ENCODE measurements at places on chromosomes 2 and 18.
A peak's percentile ranks its signal among the peaks of the same experiment; 100 is the strongest.

GRCh38 chr2:32780961-32781360 is 153.1 kb downstream of the TTC27 start:
- DNase-seq, result no peak

DNA sequence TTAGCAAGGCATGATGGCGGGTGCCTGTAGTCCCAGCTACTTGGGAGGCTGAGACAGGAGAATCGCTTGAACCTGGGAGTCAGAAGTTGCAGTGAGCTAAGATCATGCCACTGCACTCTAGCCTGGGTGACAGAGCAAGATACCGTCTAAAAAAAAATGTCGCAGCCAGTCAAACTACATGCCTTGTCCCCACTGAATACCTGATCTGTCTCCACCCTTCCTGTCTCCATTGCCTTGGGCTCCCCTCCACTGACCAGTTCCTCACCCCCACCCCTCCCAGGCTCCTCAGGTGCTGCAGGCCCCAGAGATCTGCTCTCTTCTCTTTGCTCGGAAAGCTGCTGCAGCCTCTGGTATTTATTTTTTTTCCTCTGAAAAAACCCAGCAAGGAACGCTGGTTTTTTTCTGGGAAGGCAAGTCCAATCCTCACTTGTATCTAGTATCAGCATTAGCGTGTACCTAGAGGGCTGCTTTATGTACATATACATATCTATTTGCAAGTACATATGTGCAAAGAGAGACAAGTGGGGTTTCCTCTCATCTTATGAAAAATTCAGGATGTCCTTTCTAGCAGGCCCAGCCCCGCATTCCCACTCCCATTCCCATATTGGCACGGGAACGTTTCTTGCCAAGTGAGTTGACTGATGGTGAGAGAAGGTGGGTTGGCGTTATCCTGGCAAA is 4.4 kb downstream of the PSD4 start:
- no peak for DNase-seq

DNA sequence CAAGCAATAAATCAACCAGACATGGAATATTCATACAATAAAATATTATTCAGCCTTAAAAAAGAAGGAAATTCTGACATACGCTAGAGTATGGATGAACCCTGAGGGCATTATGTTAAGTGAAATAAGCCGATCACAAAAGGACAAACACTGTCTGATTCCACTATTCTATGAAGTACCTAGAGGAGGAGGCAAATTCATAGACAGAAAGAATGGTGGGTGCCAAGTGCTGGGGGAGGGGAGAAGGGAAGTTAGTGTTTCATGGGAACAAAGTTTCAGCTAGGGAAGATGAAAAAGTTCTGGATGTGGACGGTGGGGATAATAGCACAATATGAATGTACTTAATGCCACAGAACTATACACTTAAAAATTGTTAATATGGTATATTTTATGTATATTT is 19.8 kb downstream of the SMAD7 start:
- no peak for DNase-seq

DNA sequence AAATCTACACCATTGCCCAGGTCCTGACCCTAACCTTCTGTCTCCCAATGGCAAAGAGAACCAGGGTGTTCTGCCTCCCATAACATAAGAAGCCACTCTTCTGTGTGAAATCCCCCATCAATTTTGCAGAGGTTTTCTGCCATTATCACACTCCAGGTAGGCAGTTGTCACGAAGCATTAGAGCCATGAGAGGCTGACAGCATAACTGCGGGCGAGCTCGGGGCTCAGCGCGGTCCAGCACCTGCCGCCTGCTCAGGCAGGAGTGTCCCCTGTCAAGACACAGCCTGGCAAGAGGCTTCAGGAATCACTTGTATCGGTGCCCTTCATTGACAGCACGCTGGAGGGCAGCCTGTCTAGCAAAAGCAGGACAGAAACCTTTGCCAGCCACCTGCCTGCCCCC is 251.2 kb downstream of the SATB2 start:
- no peak for DNase-seq

GRCh38 chr2:232549655-232550353 is 553 bp downstream of the TIGD1 start:
- DNase-seq, result no peak

DNA sequence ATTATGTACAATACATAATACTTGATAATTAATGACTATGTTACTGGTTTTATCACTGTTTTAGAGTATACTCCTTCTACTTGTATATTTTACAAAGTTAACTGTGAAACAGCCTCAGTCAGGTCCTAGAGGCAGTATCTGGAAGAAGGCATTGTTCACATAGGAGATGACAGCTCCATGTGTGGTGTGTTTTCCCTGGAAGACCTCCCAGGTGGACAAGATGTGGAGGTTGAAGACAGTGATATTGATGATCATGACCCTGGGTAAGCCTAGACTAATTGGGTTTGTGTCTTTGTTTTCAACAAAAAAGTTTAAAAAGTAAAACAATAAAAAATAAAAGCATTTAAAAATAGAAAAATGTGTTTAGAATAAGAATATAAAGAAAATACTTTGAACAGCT is 96.4 kb downstream of the TRIB2 start:
- DNase-seq, result no peak

- DNase-seq, result no peak
Measured at GRCh38 chr18:14921547-14921946, 173.6 kb downstream of the ANKRD30B start.

- DNase-seq, result no peak
Measured at GRCh38 chr2:117794668-117795067, 19.8 kb upstream of the DDX18 start.

GRCh38 chr2:168851674-168852320 is 38.4 kb downstream of the SPC25 start:
- no peak for DNase-seq

DNA sequence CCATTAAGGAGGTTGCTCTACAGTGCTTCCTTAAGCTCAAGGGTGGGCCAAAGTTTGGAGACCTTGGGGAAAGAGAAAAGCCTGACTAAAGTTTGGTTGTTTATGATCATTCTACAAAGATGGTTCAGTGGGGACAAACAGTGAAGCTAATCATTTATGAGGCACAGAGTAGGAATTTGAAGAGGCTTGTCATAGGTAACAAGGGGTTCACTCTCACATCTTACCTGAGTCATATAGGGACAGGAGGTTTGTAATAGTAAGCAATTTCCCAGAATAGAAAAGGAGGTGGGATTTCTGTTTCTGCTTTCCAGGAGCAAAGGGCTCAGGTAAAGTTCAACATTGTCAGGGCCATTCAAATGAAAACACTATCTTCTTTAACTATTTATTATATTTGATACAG is 787.9 kb downstream of the CPS1 start:
- DNase-seq, result no peak

DNA sequence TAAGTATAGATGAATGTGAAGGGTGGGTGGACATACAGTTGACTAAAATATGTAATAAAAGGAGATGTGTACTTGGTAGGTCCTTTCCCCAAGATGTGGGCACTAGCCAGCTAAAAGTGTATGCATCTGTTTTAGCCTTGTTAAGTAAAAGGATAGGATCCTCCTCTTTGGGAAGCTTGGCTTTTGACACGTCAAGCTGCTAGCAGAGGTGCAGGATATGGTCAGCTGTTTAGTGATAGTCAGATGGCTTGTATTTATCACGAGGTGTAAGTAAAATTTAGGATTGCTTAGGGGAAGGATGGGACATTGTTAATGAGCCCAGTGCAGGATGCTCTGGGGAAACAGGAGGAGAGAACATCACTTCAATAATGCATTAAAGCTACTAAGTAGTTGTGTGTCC is 1.5 kb downstream of the MFSD6 start:
- no peak for DNase-seq

- DNase-seq, result no peak
Measured at GRCh38 chr2:680496-680895, 3.3 kb upstream of the TMEM18 start.

GRCh38 chr2:26033270-26033817 is 540 bp upstream of the RAB10 start:
- peak; percentile 68 for DNase-seq

DNA sequence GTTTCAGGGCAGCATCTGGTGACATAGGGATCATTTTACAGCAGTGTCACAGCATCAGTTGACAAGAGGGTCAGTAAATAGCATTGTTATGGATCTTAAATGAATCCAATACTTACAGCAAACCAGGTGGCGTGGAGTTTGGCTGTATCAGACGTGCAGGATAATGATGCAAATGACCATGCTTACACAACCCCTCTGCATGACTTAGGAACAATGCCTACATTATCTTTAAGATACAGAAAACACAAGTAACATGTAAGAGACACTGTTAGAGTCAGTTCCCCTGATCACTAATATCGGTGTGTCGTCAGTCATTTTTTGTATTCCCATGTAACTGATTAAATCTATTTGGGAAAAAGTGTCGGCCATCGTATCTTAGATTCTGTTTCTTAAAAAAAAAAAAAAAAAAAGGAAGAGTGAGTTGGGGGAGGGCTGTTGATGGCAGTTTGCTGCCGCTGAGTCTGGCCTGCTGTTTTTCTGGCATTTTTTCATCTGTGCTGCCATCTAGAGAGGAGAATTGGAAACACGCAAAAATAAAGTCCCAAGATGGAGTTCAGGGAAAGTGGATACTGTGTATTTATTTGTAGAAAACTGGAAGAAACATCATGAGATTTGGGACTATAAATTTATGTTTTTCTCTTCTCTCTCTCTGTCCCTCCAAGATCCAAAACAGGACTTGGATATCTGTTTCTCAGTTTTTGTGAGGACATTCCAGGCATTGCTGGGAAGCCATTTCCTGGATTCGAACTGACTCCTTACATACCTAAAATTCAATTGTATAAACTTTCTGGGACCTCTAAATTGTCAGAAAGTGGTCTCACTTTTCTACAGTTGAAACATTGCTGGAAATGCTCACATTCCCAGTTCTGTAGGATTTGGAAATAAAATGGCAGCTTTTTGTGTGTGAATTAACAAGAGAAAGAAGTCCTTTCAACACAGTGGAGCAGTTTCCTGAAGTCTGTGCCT is 60.3 kb upstream of the AGPS start:
- peak; percentile 12 for DNase-seq

DNA sequence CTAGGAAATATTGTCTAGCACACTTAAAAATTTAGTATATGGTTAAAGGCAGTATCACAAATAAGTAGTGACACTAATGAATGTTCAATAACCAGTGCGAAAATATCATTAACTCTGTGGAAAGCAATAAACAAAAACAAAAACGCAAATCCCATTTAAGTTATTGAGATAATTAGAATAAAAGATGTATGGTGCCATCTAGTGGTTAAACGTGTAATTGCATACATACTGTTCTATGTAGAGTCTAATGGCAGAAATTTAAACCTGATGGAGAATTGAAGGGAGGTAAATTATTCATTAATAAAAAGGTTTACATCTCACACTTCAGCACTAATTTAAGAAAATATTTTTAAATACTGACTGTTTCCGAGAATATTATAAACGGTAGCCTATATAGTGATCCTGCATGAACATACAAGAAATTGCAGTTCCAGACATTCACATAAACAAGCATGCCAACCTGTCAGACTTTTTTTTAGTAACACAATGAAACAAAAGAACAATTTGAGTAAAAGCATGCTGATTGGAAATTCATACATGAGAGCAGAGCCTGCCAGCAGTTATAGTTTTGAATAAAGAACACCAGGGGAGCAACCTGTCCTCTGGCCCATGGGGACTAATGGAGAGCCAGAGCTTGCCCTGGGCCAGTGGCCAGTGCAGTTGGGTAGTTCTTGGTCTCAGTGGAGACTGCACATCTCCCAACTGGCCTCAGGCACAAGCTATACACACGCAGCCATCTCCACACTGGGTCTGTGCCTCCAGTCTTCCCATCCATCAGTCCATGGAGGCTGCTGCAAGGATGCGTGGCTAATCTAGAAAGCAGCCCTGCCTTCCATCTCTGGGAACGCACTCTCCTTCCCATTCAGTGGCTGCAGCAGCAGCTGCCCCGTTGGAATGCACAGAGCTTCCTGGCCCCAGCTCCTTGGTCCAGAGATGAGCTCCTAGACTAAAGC is 28.0 kb downstream of the GCG start:
- no peak for DNase-seq

DNA sequence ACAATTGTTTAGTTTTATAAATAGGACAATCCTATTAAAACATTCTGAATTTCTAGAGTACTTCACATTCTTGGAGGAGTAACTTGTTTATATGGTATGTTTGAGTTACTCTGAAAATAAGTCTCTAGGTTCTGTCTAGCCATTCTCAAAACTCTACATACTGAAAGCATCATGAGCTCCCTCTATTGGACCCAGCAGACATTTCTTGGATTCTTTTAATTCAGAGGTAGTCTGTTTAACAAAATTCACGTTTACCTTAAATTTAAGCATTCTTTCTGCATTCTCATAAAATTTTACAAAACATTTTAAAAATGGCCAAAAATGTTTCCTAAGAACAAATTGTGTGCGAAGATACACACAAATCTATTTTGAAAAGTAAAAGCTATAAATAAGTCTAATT is 15.3 kb downstream of the SP9 start:
- DNase-seq, result no peak
